Right ventricle myocardium inferior (tissue), 1 donor: ENCODE measurements at places on chromosomes 5 and 9. TPM values are rescaled to one million over a fixed set of nuclear protein-coding genes. Genes with fewer than 3 reads are reported as not detected.

The HTR1A gene
- total RNA-seq, result not detected

GRCh38 chr9:20044686-20045085 is 255.8 kb upstream of the SLC24A2 start:
- DNase-seq, result no peak

The LCN10 gene
- 11.3 TPM for total RNA-seq

The SOWAHA gene
- 0.27 TPM for total RNA-seq

DNA sequence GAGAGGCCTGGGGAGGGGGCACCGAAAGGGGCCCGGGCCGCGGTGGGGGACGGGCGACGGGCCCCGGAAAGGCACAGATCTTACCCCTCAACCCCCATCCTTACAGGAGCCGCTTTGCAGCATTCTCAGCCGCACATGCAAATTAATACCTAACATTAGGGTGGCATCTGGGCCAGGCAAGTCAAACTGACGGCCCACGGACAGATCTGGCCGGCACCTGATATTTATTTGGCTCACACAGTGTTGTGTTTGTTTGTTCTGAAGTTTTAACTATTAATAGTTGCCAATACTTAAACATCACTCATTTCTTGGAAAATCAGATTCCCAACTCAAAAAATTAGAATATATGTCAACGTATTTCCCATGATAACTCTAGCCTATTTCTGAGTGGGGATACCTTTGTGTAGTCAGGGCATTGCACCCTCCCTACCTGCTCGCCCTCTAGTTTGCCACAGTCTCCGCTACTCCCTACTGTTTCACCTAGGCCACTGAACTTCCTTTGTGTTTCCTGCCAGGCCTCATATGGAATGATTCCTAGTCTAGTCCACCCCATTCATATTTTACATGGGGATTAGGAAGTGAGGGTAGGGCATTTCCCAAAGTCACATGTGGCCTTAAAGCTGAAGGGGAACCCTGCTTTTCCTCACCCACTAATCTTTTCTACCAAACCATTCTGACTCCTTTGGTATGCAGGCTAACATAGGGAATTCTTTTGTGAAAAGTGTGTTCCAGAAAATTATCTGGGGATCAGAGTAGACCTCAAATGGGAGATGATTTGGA is 71.9 kb upstream of the LARP1 start:
- DNase-seq, result no peak

The SIMC1 gene
- total RNA-seq, result 4.1 TPM

The SPATA31C1 gene
- not detected for total RNA-seq

GRCh38 chr5:159083548-159084452 is 15.9 kb downstream of the EBF1 start:
- no peak for DNase-seq

The FOXD4L4 gene
- total RNA-seq, result not detected

The LCN15 gene
- total RNA-seq, result 0.46 TPM

The RPL37 gene
- 693 TPM for total RNA-seq

The TMEM38B gene
- total RNA-seq, result 57.2 TPM

The TMCO6 gene
- 4.2 TPM for total RNA-seq

The EMB gene
- total RNA-seq, result 15.4 TPM

DNA sequence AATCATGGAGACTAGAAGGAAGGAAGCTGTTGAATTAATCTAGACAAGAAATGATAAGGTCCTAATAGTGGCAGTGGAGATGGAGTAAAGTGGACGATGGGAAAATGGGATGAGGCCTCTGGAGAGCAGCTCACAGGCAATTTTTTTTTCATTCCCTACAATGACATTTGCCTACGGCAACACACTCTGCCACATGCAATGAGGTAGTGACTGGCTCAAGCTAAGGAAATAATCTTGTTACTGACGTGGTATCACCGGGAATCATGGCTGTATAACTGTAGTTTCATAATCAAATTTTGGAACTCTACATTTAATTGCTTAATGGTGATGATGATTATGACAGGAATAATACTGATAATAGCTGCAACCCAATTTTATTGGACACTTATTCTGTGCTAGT is 12.1 kb upstream of the MOB3B start:
- no peak for DNase-seq

DNA sequence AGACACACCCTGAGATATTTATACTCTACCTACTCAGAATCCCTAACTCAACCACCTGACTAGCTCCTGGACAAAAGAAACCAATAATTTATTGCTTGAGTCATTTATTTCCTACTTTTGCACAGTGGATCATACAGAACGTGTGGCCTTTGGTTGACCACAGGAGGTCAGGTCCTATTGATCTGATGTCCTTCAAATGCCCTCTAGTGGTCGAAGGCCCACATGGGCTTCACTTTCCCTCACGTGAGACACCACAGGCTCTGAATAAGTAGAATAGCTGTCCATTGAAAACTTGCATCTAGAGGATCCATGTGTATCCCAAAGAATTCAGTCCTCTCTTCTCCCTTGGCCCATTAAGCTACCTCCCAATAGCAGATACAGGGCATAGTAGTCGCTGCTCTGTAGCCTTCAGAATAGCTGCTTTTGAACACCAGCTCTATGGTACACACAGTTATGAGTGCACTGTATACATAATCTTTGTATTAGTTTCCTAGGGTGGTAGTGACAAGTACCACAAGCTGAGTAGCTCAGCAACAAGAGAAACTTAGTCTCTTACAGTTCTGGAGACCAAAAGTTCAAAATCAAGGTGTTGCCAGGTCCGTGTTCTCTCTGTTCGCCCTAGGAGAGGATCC is 177.6 kb upstream of the SMARCA2 start:
- DNase-seq, result no peak

DNA sequence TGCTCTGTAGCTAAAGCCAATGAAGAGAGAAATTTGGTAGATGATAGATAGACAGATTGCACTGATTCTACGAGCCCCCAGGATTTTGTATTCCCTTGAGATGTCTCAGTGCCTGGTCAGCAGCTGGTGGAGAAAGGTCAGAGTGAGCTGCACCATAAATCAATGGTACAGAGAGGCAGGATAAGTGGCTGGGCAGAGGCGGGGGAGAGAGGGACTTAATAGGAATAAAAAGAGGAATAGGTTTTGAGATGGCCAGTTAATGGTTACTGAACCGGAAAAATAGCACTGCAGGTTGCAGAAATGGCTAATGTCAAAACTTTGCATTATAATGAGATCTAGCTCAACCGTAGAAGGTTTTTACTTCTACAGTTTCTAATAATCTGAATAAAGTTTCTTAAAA is 47.9 kb upstream of the SLC12A2 start:
- no peak for DNase-seq

DNA sequence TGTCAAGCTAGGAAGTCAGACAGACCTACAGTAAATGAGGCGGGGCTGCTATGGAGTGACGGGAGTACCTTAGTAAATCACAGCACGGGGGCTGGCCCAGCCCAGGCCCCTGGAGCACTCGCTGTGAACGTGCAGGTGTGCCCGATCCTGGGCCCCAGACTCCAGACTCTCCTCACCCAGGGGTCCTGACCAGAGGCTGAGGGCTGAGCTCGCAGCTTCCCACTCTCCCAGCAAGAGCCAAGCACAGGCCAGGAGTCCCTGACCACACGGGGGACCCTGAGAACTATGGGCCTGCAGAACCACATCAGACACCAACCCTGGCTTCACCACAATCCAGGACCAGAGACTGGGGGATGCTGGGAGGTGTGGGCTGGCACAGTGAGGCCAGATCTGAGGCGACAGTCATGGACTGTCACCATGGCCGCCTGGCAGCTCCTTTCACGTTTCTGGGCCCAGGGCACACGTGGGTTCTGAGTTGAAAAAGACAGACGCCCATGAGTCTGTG is 73.4 kb downstream of the ADAMTS2 start:
- DNase-seq, result no peak

DNA sequence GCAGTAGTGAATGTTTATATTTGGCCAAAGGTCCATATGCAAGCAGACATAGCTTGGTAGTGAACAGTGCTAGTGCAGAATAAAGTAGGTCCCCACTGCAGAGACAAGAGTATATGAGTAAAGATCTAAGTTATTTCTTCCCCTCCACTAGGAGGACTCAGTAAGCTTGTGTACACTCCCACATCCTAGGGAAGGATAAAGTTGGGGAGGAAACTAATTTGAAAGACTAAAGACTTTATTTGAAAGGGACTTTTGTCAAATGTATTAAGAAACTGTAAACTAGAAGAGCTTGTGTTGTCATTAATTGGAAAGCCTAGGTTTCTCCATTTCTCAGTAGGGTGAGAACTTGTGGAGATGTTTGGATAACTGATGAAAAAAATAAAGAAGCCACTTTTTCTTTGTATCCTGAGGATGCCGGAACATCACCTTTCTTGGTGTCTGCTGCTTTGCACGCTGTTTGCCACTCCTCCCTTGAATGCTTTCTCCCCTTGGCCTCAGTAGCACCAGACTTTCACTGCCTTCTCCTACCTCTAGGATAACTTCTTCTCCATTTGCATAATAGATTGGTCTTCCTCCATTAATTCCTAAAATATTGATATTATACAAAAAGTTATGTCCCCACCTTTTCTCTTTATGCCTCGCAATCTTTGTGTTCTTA is 329.0 kb downstream of the PARP8 start:
- no peak for DNase-seq

GRCh38 chr5:127839072-127839471 is 135.9 kb downstream of the CCDC192 start:
- no peak for DNase-seq

DNA sequence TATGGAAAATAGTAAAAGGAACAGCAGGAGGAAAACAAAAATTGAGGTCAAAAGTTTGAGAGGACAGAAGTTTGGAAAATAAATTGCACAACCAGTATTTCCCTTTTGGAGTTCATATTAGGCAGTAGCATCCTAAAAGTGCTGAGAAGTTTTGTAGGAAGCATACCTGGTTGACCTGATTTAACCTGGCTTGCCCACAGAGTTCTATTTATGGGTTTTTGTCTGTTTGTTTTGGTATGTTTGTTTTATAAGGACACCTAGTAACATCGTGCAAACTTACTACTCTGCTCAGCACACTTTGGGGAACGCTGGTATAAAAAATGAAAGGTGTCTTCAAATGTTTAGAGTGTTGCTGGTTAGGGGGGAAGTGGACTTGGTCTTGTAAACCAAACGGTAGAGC is 15.1 kb downstream of the ADRB2 start:
- no peak for DNase-seq

The HAVCR2 gene
- total RNA-seq, result 3.5 TPM

DNA sequence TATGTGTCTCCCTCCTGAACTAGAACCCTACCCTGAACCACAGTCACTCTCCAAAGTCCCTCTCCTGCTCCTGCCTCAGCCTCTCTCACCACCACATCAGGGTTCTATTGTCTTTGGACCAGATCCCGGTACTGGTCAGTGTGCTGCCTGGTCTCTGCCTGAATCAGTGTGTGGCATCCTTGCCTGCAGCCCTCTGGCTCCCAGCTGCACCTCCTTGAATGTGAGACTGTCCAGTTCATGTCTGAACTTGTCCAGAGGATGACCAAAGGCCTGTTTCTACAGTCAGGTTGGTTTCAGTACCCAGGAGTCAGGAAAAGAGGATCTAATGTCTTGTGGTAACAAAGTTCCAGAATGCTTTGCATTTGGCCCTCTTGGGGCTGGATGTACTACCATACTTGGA is 76.8 kb upstream of the RANBP3L start:
- DNase-seq, result no peak

DNA sequence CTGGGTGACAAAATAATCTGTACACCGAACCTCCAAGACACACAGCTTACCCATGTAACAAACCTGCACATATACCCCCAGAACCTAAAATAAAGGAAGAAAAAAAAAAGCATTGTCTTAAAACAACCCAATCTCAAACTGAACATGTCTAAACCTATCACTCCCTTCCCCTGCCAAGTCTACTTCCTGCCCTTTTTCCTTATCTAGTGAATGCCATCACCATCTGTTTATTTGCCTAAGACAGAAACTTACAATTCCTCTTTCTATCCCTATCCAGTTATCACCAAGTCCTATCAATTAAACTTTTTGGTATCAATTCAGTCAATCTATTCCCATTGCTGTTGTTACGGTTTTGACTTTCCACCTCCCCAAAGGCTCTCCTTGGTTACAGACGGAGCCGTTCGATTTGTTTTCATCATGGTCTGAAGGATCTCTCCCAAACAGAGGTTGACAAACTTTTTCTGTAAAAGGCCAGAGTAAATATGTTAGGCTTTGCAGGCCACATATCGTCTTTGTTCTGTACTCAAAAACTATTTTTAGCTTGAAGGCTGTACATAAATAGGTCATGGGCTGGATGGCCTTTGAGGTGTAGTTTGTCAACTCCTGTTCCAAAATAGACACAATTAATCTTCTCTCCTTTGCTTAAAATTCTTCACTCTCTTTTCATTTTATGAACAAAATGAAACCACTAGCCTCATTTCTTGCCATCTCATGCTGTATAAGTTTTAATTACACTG is 12.1 kb downstream of the NOL8 start:
- DNase-seq, result no peak

The PCDHA1 gene
- total RNA-seq, result not detected
